ENCODE measurements at places on chromosomes 11 and 22.
A peak's percentile ranks its signal among the peaks of the same experiment; 100 is the strongest.

- DNase-seq = peak; percentile 70
Observed at GRCh38 chr22:44623771-44624510, 78.1 kb upstream of the PRR5 start.

DNA sequence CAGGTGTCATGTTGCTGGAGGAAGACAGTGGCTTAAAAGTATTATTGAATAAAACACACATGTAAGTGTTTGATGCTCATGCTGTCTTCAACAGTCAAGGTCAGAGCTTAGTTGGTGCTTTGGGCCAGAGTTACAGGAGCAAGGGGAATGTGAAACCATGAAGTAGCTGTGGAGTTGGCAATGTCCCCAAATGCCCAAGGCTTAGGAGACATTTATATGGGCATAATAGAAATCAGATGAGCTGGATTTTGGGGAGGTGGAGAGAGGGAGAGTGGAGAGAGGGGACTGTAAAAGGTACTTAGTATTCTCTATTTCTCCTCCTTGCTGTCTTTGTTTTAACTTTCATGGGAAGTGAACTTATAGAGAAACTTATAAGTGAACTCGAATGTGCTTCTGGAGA is 407.8 kb downstream of the ETS1 start:
- no peak for DNase-seq

DNA sequence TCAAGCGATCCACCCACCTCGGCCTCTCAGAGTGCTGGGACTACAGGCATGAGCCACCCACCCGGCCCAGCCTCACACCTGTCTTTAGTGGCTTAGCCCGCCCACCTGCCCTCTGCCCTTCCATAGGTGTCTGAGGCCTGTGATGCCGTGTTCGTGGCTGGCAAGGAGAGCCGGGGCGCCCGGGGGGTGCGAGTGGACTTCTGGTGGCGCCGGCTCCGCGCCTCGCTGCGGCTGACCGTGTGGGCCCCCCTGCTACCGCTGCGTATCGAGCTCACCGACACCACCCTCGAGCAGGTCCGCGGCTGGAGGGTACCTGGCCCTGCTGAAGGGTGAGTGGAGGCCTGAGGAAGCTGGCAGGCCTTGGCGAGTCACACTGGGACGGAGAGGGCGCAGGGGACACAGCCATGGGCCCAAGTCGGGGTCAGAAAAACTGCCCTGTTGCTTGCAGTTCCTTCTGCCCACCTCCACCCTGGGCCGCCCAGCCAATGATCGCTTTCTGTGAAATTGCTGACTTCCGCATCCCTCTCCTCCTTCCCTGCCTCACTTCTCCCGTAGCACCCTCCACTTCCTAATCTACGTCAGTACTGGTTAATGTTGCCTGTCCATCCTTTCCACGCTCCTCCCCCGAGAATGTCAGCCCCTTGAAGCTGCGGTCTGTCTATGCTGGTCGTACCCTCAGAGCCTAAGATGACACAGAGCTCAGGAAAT is 9.3 kb downstream of the TMEM132A start:
- DNase-seq = no peak

DNA sequence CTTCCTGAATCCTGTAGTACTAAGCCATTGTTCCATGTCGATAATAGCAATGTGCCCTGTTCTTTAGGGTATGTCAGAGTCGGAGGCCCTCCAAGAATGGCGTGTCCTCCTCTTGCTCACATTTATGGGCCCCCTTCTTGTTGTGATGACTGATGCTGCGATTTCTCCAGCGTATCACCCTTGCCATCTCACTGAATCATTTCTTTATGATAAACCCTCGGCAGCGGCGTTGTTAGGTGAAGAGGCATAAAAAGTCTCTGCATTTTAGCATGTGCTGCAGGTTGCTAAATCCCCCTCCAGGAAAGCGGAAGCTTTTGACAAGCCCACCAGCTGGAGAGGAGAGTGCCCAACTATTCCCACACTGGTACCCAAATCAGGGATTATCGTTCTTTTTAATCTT is 1045.3 kb downstream of the BRD1 start:
- DNase-seq = no peak

DNA sequence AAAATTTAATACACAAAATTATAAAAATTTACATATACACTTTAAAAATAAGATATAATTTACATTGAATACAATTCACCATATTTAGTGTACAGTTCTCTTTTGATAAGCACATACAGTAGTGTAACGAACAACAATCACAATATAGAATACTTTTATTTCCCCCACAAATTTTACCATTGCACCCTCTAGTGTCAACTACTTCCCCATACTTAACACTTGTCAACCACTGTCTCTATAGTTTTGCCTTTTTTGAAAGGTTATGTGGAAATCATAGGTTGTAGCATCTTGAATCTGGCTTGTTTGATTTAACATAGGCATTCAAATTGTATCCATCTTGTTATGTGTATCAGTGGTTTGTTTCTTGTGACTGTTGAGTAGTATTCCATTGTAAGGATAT is 21.3 kb upstream of the PANX1 start:
- no peak for DNase-seq

DNA sequence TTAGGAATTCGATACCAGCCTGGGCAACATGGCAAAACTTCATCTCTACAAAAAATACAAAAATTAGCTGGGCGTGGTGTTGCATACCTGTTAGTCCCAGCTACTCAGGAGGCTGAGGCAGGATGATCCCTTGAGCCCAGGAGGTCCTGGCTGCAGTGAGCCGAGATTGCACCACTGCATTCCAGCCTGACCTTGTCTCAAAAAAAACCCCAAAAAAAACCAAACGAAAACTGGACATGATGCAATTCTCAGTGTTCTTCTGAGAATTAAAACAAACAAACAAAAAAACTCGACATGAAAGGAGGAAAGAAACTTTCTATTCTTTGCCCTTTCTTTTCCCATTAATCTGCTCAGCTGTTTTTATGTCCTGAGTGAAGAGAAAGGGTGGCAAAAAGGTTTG is 7.4 kb downstream of the MED17 start:
- DNase-seq = no peak

GRCh38 chr11:72116019-72116755 is 3.7 kb upstream of the ANAPC15 start:
- no peak for DNase-seq

DNA sequence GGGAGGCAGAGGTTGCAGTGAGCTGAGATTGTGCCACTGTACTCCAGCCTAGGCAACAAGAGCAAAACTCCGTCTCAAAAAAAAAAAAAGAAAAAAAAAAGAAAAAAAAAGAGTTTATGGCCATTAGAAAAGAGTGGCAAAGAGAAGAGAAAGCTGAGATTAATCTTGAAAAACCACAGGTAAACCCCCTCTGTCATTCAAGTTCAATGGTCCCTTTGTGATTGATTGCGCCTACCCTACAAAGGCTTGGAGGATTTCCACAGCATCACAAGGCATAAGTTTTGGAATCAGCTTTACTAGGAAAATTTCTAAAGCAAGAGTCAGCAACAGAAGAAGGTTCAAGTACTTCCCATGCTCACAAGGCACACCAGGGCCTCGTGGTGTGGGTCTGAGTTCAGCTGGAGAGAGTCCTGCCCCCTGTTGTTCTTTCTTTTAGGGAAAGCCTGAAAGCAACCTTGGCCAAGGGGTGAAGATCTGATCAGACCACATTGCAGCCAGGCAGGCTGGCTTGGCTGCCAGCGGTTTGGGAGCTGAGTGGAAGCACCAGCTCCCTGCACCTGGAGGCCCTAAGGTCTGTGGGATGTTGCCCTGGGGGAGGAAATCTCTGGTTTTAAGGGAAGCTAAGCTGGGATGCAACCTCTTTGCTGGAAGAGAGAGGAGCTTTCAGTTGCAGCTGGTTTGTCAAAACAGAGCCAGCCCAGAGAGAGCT is 41.8 kb downstream of the SLN start:
- DNase-seq = no peak

- DNase-seq = no peak
Observed at GRCh38 chr22:20904008-20904979, 12.9 kb upstream of the CRKL start.

DNA sequence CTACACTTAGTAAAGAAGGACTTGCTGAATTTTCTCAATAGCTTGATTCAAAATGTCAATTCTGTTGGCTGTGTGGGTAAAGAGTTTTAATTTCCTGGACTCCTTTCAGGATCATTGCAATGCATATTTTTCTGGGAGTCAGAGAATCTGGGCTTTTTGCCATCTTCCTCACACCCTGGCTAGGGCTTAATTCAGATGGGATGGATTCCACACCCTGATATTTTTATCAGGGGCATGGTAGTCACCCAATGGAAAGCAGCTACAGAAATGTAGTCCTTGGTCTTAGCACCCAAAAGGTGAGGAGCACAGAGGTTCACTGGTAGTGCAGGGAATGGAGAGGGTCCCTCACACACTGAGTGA is 79.3 kb downstream of the SGSM3 start:
- no peak for DNase-seq

DNA sequence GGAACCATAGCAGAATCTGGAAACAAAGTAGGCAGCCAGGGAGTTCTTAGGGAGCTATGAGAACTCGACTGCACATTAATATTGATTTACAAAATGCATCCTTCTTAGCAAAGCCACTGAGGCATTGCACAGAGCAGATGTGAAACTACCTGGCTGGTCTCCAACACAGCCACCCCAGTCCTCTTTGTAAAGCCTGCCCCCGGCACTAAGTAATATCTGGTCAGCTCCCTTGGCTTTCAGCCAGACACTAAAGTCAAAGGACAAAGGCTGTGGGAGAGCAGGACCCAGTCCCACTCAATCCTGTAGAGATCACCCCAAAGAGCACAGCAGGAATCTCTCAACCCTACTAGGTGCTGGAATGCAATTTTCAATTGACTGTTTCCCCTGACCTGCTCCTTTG is 12.8 kb downstream of the XRRA1 start:
- DNase-seq = no peak

DNA sequence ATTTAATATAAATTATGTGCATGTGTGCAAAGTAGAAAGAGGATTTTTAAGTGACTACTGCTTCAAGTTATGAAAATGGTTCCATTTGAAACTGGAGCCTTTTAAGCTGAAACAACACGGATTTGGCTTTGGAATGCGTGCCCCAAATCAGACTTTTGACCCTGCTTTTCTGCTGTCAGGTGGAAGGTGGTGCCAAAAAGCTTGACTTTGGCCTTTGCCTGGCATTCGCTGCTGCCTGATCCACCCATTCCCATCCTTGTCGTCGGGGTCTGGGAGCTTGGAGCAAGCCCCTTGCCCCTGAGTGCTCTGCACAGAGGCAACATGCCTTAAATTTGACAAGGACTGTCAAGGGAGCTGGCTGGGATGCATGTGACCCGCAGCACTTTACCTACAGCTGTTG is 335.3 kb upstream of the SYN3 start:
- DNase-seq = no peak

- DNase-seq = no peak
Observed at GRCh38 chr22:42797011-42797410, 60.1 kb downstream of the ARFGAP3 start.

DNA sequence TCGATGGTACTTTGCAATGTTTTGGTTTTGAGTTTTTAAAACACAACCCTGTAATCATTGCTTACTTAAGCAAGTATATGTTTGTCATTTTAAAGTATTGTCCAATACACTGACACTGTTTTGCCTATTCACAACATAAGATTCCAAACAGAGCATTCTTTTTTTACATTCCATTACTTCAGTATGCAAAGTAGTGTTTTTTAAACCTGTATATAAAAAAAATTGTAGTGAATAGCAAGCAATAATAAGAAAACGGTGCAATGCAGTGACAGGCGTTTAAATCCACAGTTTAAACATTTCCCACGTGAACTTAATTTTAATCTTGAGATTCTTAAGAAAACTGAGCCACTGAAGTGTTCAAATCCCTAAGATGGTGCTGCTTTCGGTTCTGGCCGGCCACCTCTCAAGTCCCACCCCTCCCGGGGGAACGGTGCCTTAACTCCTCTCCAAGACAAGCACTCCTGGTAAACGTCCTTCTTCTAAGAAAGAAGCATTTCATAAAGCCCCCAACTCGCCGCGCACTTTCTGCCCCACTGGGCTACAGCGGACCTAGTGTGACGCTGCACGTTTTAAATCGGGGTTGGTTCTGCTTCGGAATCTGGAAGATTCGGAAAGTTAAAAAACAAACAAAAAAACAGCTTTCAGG is 2.9 kb downstream of the PGR start:
- peak; percentile 13 for DNase-seq

DNA sequence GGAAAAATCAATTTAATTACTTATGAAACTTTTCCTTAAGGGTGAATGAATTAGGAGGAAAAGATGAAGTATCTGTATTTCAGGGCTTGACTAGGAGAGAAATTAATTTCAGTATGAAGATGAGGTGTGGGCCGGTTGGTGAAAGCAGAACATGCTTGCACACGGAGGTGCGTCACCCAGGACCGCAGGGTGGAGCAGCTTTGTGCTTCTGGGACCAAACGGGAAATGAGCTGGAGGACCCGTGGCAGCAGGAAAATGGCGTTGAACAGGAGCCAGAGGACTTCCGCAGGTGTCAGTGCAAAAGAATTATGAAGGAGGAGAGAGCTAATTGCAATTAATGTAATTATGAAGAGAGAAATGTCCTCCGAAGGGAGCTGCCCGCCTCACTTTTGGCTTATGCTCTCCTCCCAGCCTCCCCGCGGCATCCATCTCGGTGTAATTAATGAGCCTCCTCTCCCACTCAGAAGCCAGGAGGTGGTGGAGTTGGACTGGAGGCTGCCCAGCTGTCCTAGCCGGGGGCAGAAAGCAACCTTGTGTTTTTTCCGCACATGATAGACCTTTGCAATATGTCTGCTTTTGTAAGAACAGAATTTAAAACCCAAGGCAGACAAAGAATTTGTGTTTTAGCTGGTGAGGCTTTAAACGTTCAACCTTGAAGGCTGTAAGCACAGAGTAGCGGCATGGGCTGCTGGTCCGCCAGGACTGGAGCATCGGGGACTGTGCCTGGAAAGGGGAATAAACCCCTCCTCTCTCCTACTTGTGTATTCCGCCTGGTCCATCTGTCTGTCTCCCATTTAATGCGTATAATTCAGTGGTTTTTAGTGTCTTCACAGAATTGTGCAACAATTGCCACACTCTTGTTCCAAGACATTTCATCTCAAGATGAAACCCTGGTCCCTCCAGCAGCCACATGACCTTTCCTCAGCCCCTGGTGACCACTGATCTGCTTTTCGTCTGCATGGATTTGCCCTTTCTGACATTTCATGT is 180.6 kb downstream of the TBC1D22A start:
- DNase-seq = no peak

GRCh38 chr11:128574576-128575011 is 12.8 kb downstream of the ETS1 start:
- no peak for DNase-seq

Data from endothelial cell (in vitro differentiated cells).